Thoracic aorta endothelial cell (primary cell): ENCODE measurements at places on chromosomes 3 and 15. TPM values are rescaled to one million over a fixed set of nuclear protein-coding genes. Genes with fewer than 3 reads are reported as not detected.

Gene AMIGO3
- total RNA-seq, result 0.14 TPM in 1 of 2 replicates, not detected in the other

Gene SCG3
- not detected in 2 replicates for total RNA-seq

Gene OR5K2
- total RNA-seq, result not detected in 2 replicates

Gene ACAD11
- total RNA-seq, result 20.6 and 21.1 TPM in 2 replicates

Gene HGD
- 0.13 and 0.14 TPM in 2 replicates for total RNA-seq
